ENCODE measurements at places on chromosomes 4 and X. TPM values are rescaled to one million over a fixed set of nuclear protein-coding genes. Genes with fewer than 3 reads are reported as not detected.

Gene ZMAT1
- 38.4 TPM for total RNA-seq

Gene TRAM1L1
- total RNA-seq = not detected

GRCh38 chrX:112641449-112641848 lies 38.3 kb downstream of the LHFPL1 start:
- H3K27me3 ChIP-seq = no peaks in the 10 kb centered on the region
- H3K36me3 ChIP-seq = no peaks in the 10 kb centered on the region
- no peak overlapping the region for H3K4me3 ChIP-seq
- no peak for DNase-seq
- no peak overlapping the region for H3K27ac ChIP-seq

DNA sequence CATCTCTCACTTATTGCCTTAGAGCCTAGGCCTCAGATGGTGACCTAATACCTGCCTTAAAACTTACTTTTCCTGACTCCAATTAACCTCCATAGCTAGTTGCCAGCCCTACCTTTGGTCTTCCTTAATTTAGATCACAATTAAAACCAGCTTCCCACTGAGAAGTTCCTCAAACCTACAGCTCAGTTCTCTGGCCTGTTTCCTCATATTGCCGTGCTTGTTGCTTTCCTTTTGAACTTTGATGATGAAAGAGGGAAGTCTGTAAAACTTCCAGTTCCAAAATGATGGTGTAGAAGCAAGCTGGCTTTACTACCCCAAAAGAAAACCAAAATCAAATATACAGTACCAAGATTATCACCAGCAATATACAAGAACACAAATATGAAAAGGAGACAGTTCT lies 28.9 kb upstream of the CAMK2D start:
- H3K27ac ChIP-seq = no peak overlapping the region
- DNase-seq = no peak
- H3K4me3 ChIP-seq = no peak overlapping the region
- H3K36me3 ChIP-seq = no peaks in the 10 kb centered on the region

GRCh38 chr4:128603081-128603480 lies 206.4 kb upstream of the JADE1 start:
- H3K27ac ChIP-seq = no peak overlapping the region
- H3K27me3 ChIP-seq = no peaks in the 10 kb centered on the region
- H3K4me1 ChIP-seq = no peaks in the 10 kb centered on the region
- no peaks in the 10 kb centered on the region for H3K36me3 ChIP-seq
- no peak overlapping the region for H3K4me3 ChIP-seq

- H3K27ac ChIP-seq = no peak overlapping the region
- H3K36me3 ChIP-seq = no peaks in the 10 kb centered on the region
- peaks cover 5% of the 10 kb centered on the region for H3K4me1 ChIP-seq
Observed at GRCh38 chrX:1031521-1032430, 180.7 kb downstream of the CRLF2 start.

GRCh38 chrX:80181079-80181478 lies 166.5 kb downstream of the TBX22 start:
- H3K27me3 ChIP-seq = no peaks in the 10 kb centered on the region
- no peak overlapping the region for H3K27ac ChIP-seq
- no peak overlapping the region for H3K4me3 ChIP-seq
- no peaks in the 10 kb centered on the region for H3K4me1 ChIP-seq
- no peaks in the 10 kb centered on the region for H3K36me3 ChIP-seq

DNA sequence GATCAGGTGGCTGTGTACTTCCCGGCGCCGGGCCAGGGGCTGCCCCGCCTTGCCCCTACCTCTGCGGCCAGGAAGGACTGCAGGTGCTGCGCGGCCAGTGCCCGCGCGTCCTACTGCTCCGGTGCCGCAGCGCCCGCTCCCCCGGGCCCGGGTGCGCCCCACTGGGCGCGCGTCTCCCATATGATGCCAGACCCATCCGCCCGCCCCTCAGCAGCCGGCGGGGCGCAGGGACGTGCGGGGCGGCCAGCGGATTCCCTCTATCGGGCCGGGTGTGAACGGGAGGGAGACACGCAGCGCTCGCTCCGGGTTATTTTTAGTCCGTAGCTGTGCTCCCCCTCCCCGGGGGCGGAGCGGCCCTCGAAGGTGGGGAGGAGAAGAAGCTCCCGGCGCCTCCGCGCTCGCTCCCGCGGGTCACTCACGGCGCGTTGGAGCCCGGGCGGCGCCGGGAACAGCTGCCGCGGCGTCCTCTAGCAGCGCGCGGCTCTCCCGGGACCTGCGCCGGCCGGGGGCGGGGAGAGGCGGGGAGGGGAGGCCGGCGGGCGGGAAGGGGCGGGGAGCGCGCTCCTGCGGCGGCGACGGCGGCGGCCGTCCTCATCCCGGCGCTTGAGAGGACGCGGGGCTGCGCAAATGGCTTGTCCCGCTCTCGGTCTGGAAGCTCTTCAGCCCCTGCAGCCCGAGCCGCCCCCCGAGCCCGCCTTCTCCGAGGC lies 103.6 kb downstream of the UCHL1 start:
- H3K36me3 ChIP-seq = no peaks in the 10 kb centered on the region
- H3K27me3 ChIP-seq = peaks cover 29% of the 10 kb centered on the region
- H3K27ac ChIP-seq = no peak overlapping the region
- H3K4me1 ChIP-seq = peaks cover 7% of the 10 kb centered on the region
- H3K4me3 ChIP-seq = no peak overlapping the region

DNA sequence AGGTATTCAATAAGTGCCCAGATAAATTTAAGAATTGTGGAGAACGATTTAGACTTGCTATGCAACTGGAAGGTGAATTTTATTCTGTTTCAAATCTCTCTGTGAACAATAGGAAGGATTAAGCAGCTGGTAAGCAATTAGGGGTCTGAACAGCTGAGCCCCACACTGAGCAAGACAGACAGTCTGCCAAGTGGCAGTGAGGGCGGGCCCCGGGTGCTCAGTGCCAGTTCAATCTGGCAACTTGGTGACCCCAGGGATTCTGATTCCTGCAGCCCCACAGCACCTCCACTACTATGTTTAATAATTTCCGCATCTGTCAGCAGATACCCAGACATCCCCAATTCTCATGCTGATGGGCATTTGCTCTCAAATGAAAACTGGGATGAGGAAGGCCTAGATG lies 317.3 kb downstream of the PPP1R2C start:
- no peaks in the 10 kb centered on the region for H3K27me3 ChIP-seq
- no peaks in the 10 kb centered on the region for H3K4me1 ChIP-seq
- H3K36me3 ChIP-seq = no peaks in the 10 kb centered on the region
- H3K27ac ChIP-seq = no peak overlapping the region

DNA sequence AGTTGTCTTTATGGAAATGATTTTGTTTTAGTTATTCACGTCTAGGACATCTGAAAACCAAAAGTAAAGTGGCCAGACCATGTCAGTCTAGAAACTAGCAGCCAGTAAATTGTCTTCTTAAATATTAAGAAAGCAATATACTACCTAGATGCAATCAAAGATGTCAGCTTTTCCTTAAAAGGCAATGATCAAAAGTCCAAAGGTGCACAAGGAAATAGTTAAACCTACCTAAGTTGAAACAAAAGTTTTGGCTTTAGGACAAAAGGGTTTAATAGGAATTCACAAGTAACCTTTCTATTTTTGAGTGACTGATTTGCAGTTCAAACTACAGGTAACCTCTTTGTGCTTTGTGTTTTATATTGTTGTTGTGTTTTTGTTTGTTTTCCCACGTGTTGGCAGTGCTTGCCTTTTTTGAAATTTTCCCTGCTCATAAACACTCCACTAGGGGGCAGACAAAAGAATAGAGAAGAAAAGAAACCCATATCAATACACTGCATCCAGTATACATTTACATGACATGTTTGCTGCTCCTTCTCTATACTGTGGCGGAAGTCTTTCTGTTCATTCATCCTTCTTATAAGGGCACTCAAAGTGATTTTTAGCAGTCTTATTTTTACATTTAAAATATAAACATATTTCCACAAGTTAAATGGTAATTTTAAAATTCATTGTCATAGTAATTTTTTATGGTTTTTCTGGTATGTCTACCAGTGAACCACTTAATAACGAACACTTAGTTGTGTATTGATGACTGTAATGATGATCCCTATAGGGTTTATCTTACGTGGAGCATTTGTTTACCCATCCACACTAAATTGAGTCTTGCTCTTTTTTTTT lies 62.7 kb downstream of the GAB1 start:
- H3K36me3 ChIP-seq = no peaks in the 10 kb centered on the region
- no peaks in the 10 kb centered on the region for H3K27me3 ChIP-seq
- peak; percentile 60 for DNase-seq
- H3K4me1 ChIP-seq = peaks cover 15% of the 10 kb centered on the region
- H3K27ac ChIP-seq = no peak overlapping the region

GRCh38 chrX:32877592-32877991 lies 333.8 kb downstream of the DMD start:
- H3K27me3 ChIP-seq = no peaks in the 10 kb centered on the region
- no peaks in the 10 kb centered on the region for H3K36me3 ChIP-seq
- no peak overlapping the region for H3K27ac ChIP-seq
